Activated CD8-positive, alpha-beta T cell treated with anti-CD3 and anti-CD28 coated beads, Interleukin-2, amount 10 ng/mL, durations not matched to agents 7 days and 5 days (primary cell): ENCODE measurements at places on chromosomes 13 and 19.

DNA sequence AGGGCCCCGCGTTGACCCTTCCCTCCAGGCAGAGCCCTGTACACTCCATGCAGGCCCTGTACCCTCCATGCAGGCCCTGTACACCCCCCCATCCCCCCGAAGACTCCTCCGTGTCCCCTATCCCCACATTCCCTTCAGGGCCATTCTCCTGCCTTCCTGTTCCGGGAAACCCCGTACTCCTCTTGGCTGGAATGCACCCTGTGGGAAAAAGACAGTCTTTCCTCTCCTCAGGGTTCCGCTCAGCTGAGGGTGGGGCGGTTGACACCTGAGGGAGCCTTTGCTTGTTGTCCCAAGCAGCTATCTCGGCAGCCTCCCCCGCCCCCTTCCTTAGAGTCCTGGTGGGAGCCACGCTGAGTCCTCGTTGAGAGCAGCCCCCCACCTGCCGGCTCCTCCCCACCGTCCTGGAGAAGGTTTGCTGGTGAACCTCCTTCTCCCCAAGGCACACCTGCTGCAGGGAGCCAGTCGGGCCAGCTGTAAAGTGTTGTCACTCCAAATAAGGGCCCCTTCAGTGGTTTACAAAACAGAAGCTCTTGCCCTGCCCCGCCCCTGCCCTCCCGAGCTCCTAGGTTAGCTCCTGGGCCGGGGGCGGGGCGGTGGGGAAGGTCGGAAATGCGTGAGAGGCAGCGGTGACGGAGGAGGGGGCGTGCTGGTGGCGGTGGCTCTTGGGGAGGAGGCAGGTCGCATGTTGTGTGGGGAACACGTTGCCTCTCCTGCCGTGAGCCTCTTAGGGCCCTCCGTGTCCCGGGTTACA is 1.5 kb downstream of the GNA11 start:
- no peak for DNase-seq

DNA sequence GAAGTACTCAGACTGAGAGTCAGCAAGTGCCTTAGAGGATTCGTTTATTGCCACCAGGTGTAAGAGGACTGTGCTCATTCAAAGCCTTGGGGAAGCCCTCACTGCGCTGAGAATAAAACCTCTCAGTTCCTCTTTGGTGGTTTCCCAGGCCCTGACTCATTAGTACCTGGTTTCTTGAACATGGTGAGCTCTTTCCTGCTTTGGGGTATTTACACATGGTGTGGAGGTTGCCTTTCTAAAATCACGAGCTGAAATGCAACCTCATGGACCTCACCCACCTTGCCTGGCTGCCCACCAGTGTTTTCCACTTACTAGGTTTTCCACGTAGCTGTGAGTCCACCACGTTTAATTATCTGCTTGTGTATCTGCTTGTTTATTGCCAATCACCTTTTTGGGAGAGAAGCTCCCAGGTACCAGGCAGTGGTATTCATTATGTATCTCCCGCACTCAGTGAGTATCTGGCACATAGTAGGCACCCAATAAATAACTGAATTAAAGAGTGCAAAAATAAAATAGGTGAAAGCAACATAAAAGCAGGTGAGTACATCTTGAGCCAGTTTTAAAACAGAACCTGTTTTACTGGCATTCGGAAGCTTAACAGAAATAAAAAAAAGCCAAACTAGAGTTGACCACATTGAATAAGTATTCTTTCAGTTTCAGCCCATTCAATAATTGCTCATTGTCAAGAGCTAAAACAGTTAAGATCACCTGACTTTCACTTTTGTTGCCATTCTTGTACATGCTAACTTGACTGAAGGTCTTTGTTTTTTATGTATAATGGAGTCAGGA is 533.0 kb downstream of the MYO16 start:
- peak; percentile 39 for DNase-seq

DNA sequence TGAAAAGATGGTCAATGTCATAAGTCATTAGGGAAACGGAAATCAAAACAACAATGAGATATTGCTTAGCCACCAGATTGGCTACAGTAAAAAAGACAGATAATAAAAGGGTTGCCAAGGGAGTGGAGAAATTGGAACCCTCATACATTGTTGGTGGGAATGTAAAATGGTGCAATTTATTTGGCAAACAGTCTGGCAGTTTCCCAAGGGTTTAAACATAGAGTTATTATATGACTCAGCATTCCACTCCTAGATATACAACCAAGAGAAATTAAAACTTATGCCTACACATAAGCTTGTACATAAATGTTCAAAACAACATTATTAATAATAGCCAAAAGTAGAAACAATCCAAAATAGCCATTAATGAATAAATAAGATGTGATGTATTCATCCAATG is 9.9 kb upstream of the ZNF227 start:
- DNase-seq, result no peak

DNA sequence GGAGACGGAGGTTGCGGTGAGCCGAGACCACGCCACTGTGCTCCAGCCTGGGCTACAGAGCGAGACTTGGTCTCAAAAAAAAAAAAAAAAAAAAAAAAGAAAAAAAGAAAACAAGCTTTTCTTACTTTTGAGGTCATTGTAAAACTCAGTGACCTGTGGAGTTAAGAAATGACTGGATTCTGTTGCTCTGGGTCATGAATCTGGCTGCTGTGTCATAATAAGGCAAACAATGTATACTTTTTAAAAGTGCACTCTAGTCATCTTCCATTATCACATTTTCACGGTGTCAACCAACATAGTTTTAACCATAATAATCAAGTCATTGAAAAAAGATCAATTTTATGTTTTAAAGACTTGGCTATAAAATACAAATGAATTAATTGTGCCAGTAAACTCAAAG is 1186.6 kb downstream of the DIAPH3 start:
- DNase-seq, result no peak

DNA sequence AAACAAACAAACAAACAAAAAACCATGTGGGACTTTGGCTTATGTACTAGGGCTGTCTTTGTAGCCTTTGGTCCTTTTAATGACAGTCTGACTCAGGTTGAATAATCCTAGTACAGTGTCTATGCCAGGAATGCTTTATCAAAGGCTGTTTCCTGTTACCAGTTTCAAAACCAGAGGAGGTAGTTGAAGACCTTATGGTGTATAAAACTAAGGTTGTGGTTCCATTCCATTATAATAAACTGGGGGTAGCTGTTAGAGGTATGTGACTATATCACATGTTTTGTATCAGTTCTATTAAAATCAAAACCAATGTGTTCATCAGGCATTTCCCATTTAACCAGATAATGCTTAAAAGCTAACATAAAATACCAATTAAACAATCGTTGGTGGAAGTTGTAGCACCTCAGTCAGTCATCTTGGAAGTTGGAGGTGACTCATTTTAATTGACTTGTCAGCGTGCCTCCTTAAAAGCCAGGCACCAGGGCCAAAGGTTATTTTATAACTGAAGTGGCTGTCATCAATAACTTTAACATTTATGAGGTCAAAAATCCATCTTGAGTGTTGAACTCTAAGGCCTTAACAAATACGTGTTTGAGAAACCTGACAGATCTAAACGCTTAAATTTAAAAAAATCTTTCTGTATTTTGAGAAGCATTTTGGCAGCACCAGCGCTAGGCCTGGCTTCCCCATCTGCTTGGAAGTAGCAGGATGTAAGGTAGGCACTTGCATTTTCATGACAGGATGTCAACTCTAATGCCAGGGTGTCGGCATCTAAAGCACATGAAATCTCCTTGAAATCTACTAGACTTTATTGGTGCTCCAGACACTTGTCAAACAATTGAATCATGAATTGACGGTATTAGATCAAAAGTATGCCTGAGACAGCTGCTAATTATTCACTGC is 162.5 kb downstream of the LMO7 start:
- no peak for DNase-seq
